EH (cell line): ENCODE measurements at places on chromosomes 7 and 10.
A peak's percentile ranks its signal among the peaks of the same experiment; 100 is the strongest.

GRCh38 chr7:149670288-149670687 is 103.1 kb downstream of the ZNF467 start:
- DNase-seq = peak; percentile 65

DNA sequence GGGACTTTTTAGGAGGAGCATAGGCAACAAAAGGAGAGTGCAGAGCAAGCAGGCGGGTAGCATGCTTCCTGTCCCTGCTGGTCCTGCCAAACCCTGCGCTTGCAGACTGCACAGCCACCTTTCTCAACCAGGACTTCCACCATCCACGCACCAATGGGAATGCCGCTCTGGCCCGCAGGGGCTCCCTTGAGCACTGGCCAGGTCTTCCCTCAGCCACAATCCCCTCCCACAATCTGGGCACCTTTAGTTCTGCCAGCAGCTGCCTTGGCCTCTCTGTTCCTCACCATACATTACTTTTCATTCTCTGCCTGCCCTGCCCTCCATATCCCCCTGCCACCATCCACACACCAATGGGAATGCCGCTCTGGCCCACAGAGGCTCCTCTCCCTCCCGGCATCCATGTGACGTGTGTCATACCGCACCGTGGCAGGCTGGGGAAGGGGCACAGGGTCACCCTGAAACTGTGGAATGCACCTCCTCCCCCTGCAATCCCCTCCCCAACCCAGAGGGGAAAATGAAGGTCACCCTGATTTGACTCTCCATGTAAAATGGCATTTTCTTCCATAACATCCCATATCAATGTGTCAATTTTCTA is 97.3 kb upstream of the MACROH2A2 start:
- no peak for DNase-seq

GRCh38 chr7:148299350-148300276 is 291.0 kb upstream of the C7orf33 start:
- DNase-seq = no peak

- DNase-seq = peak; percentile 41
These were observed 34.6 kb upstream of the TPST1 start for GRCh38 chr7:66170309-66171231.

- DNase-seq = peak; percentile 83
These were observed 33.4 kb downstream of the OGDH start for GRCh38 chr7:44639671-44640321.

DNA sequence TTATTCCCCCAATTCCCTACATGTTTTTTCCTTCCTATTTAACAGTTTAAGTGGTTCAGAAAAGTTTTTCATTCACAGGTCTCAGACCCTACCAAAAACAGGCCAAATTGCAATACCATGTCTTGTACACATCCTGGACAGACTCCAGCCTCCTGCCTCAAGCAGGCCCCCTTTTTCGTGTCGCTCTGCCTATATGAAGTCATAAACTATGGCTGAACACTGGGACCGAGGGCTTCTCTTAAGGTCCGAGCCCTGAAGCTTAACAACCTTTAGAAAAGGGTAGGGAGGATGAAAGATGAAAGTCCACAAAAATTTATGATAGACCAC is 1.4 kb downstream of the FBXW4 start:
- peak; percentile 67 for DNase-seq

GRCh38 chr10:3040069-3040468 is 27.3 kb upstream of the PFKP start:
- DNase-seq = no peak

- peak; percentile 31 for DNase-seq
These were observed 218.3 kb downstream of the JAZF1 start for GRCh38 chr7:27962273-27962672.

- no peak for DNase-seq
These were observed 92.8 kb downstream of the VIPR2 start for GRCh38 chr7:159051916-159052315.

DNA sequence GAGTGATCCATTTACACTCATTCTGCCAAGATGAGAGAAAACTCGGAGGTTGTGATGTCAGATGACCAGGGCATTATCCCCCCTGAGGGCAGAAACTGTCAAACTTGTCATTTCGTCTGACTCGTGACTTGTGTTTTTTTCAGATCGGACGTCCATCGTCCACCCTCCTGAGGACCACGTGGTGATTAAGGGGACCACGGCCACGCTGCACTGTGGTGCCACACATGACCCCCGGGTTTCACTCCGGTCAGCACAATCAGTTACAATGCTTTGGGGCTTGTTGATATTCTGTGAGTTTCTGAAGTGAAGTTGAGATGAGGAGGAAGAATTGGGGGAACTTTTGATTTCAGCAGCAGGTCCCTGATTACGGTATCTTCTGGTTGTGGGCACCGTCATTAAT is 670.3 kb downstream of the SDK1 start:
- no peak for DNase-seq

DNA sequence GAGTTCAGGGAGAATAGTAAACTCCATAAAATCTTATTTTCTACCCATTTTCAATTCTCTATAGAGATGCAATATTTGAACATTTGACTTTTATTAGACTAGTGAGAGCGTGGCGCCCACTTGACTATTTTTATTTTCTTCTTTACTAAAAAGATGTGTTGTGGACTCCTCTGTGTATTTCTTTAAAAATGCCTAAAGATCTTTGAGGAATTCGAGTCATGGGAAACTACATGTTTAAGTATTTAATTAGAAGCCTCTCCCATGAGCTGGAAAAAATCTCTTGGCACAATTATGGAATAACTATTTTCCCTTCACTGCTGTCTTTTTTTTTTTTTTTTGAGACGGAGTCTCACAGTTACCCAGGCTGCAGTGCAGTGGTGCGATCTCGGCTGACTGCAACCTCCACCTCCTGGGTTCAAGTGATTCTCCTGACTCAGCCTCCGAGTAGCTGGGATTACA is 124.2 kb downstream of the ARHGAP12 start:
- DNase-seq = peak; percentile 70

DNA sequence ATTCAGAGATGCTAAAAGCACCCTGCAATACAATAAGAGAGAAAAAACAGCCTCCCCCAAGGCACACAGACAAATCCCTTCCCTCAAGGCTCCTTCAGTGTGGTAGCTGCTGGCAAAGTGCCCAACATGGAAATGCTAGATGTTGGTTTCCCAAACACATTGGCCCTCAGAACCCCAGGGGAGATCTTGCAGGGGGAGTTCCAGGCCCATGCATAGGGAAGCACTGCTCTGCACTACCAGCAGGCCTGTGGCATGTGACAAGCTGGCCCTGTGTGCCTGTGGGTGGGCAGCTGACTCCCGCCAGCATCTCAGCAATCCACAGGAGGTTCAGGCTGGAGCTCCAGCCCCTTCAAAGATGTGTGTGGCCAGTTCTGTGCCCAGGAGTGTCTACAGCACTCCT is 16.8 kb upstream of the CSGALNACT2 start:
- DNase-seq = no peak

GRCh38 chr10:93063144-93063976 is 2.8 kb downstream of the CYP26C1 start:
- DNase-seq = no peak

DNA sequence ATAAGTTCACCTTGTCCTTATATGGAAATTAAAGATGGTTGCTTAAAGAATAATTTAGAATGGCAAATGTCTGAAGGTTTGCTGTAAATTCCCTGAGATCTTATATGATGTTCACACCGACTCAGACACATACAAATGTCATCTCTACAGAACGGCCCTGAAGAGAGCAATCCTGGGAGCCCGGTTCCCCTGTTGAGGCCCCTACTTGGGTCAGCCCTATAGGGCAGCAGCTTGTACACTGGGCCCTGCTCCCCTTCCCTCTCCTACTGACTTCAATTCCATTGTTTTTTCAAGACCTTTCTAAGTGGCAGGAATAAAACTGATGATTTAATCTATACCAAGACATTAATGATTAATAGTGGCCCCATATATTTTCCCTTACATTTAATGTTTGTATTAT is 813.3 kb upstream of the C7orf33 start:
- no peak for DNase-seq

DNA sequence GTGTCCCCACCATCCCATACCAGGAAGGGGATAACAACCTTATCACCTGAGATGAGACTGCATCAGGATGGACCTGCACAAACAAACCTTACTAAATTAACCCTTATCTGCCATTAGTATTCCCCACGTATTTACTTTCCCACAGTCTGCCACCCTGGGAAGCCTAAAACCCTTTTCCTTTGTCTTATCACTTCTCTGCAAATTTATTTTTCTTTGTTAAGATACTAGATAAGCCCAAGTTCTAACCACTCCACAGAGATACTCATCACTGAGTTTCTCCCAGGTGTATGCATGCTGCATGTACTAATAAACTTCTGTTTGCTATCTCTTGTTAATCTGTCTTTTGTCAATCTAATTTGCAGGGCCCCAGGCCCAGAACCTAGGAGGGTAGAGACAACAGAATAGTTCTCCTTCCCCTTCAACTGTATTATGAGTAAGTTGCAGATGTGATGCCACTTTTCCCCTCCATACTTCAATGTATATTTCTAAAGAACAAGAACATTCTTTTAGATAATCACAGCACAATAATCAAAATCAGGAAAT is 66.0 kb downstream of the ELMO1 start:
- DNase-seq = no peak

DNA sequence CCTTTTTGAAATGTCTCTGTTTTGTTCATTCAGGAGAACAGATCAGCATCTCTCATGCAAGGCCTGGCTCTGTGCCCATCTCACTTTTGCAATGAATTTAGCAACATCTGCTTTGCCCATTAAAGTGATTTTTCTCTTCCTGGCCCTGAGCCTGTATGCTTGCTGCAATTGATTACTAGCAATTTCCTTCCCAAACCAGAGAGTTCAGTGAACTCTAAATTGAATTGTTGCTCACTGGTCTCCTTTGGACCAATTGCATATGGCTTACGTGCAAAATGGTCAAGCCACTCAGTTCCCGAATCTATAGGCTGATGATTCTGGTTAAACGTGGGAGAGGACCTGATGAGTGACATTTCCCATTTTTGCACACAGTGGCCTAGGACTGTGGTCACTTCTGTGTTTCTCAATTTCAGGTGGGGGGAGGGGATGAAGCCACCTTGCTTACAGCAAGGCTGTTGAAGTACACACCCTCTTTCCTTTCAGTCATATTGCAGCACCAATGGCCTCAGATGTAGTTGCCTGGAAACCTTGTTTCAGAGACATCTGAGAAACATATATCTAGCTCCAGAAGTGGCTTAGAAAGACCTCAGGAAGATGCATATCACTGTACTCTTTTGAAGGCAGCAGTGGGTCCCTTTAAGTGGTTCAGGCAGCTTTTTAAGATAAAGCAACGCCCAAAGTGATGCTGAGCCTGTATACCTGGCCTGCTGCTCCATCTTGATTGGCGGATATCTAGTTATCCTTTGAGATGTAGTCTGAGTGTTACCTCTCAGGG is 201.4 kb downstream of the PTEN start:
- peak; percentile 56 for DNase-seq

DNA sequence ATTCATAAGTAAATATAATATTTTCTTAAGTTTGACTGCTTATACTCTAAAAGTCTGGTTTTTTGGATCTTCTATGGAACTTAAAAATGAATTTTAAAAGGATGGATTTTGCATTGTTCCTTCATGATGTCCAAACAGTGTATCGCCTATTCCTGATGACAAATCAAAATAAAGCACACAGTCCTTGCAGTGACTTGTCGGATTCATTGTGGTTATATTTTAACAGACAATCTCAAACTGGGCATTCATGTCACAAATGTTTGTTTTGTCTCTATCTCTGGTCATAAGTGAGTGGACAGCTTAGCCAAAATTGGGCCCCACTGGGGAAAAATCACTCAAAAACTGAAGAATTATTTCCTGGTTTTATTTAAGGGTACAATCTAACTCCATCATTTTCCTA is 74.8 kb downstream of the LMBR1 start:
- no peak for DNase-seq

GRCh38 chr7:152664636-152665035 is 11.3 kb downstream of the XRCC2 start:
- DNase-seq = peak; percentile 19

GRCh38 chr7:141295367-141295895 is 221.6 kb downstream of the TMEM178B start:
- no peak for DNase-seq

DNA sequence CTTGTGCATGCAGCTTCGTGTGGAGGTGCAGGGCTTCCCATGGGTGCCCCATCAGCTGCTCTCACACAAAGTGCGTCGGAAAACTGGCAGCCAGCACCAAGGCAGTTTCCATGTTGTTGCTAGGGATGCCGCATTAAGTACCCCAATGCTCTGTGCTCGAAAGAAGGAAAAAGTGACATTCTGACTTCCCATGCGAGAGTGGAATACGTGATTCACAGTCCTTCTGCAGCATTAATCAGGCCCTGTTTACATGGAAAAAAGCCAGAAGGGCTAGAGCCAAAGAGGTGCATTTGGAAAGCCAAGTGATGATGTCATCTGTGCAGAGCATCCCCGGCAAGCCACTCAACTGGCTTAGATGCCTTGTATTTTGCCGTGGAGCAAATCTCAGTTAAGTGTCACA is 258.3 kb downstream of the GATA3 start:
- DNase-seq = no peak

DNA sequence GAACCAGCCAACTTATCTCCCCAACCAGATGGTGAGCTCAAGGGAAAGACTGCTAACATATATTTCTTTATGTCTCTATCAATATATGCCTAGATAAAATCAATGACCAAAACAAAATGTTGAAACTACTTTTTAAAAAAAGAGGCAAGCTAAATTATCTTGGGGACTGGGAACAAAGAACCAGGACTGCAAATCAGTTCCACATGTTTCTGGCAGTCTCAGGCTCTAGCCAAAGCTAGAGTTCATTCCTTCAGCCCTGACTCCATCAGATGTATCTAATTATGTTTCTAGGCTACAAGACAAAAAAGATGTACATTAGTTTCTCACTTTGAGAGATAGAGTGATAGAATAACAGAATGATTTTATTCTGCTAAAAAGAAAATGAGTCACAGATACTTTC is 1290.3 kb upstream of the SORCS1 start:
- DNase-seq = peak; percentile 61

GRCh38 chr10:97543025-97543546 is 29.5 kb upstream of the ANKRD2 start:
- DNase-seq = peak; percentile 98

GRCh38 chr10:119377958-119378736 is 164.4 kb downstream of the RGS10 start:
- no peak for DNase-seq
